ENCODE measurements at places on chromosomes 5 and 9.
A peak's percentile ranks its signal among the peaks of the same experiment; 100 is the strongest.

- no peak for DNase-seq
These were observed 107.8 kb downstream of the ZNF354C start for GRCh38 chr5:179167871-179168451.

GRCh38 chr9:76022317-76022716, 131.8 kb downstream of the PCSK5 start:
- no peak for DNase-seq

- DNase-seq = no peak
These were observed 1.0 kb downstream of the EGR1 start for GRCh38 chr5:138466125-138466899.

DNA sequence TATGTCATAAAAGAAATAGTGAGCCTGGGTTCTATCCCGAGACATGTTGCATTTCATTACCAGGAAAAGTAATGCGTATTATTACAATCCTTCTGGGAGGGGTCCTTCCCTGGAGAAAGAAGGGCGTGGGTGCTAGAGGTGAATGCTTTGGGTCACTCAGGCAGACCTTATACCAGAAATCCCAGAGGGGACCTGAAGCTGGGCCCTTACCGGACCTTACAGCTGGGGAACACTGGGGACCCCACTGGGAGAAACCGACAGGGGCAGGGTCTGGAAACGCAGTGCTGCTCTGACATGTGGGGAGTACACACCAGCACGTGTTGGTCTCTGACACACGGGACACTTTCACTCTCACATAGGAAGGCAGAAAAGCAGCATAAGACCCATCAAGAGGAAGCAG, 71.3 kb downstream of the LMNB1 start:
- DNase-seq = no peak

DNA sequence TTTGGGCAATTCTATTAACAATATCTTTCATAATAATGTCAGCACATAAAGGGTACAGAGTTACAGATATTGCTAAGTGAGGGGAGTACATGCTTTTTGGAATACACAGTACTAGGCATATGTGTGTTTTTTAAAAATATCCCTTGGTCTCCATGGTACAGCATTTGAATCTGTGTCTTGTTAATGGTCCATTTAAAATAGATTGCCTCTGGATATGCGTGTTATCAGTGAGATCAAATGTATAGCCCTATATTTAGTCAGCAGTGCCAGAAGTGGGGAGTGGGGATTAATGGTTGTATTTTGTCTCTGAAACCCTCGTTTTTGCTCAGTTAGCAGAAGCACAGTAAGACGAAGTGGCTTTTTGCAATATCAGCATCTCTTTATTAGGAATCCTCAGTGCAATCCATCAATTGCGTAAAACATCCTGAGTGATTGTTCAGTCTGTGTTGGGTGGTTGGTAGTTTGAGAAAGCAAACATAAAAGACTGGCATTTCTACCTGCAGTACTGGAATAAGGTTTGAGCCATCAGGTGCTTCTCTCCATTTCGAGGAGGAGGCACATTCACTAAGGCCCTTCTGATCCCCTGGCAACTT, 19.0 kb downstream of the SKP2 start:
- DNase-seq = no peak

GRCh38 chr5:66805514-66806430, 209.6 kb downstream of the MAST4 start:
- DNase-seq = no peak

DNA sequence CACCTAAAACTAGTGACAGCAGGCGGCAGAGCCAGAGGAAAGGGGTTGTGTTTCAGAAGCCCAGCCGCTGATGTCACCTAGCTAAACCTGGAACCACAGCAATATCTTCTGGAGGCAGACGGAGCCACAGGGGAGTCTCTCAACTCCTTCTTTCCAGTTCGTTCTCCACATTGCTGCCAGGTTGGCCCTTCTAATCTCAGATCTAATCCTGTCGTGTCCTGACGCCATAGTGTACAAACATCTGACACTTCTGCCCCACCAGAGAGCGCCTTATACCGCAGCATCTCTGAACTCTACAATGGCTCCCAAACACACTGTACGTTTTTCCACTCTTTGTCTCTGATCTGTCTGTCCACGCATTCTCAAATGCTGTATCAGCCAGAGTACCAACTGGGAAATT, 240.0 kb downstream of the SMARCA2 start:
- DNase-seq = no peak

DNA sequence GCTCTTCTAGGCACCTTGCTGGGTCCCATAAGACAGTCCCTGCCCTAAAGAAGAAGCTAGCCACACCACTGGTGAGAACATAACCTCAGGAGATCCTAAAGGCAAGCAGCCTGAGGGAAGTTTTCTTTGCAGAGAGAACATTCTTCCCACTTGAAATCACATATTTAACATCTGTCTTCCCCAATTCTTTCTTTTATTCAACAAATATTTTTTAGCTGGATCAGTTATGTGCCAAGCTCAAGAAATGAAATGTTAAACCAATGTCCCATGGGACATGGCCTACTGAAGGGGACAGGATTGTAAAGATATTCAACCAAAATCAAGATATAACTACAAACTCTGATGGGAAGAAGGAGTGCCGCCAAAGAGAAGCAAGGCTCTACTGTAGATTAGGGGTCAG, 36.5 kb downstream of the FOXI1 start:
- no peak for DNase-seq

DNA sequence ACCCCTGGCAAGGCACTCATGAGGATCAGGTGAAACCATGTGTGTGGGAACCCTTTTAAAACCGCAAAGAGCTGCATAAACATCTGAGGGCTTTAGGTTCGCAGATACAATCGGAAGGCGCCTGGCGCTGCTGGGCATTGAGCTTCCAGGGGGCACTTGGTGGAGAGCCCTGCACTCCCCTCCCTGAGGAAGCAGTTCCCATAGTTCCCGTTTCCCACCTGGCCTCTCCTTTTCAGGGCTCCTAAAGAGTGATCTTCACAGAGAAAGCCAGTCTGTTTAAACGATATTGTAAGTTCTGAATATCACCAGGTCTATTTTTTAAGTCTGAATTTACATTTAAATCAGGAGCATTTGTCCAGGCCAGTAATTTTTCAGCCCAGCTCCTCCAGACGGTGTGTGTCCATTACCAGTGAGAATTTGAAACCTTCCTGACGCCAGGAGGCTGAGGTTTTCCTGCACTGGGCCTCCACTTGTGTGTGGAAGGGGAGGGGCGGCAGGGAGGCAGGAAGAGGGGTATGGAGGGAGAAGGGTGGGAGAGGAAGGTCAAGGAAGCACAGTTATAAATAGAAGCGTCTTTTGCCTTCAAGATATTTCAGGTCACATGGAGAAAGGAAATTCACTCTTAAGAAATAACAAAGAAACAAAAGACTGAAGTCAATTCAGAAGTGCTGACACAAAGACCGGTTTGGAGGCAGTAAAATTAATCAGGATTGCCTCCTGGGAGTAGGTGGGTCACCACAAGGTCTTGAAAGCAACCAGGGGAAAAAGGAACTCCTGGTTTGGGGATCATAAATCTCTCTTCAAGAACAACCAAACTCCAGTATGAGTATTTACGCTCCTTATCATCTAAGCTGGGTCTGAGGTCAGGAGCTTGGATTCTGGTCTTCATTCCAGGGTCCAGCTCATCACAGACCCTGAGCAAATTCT, 14.3 kb upstream of the MGAT1 start:
- DNase-seq = no peak

- no peak for DNase-seq
These were observed 37.3 kb upstream of the NOTCH1 start for GRCh38 chr9:136582977-136583735.

- DNase-seq = no peak
These were observed 1158.4 kb upstream of the SEMA6A start for GRCh38 chr5:117733051-117733450.

DNA sequence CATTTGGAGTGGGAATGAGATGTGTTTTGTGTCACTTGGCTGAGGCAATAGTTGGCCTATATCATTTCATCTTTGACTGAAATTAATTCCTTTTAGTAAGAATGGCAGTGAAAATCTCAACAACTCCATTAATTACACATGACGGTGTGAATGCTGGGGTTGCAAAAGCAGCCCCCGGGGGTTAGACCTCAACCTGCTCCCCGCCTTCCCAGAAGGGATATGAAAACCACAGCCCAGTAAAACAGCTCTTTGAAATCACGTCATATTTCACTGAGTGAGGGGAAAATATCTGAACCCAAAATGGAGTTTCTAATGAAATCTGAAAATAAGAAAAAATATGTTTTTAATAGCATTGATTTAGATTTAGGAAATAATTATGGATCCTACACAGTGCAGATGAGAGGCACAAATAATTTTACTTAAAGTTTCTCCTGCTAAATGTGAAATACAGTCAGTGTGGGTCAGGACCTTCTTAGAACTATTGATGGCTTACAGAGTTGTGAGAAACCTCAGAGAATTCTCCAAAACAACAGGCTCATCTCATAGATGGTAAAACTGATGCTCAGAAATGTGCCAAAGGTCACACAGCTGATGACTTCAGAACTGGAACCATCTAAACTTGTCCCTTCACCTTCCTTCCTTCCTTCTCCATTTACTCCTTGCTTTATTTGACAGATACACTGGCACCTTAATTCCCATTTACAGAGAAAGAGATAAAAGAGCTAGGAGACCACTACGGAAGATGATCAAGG, 96.5 kb downstream of the SPOCK1 start:
- no peak for DNase-seq

DNA sequence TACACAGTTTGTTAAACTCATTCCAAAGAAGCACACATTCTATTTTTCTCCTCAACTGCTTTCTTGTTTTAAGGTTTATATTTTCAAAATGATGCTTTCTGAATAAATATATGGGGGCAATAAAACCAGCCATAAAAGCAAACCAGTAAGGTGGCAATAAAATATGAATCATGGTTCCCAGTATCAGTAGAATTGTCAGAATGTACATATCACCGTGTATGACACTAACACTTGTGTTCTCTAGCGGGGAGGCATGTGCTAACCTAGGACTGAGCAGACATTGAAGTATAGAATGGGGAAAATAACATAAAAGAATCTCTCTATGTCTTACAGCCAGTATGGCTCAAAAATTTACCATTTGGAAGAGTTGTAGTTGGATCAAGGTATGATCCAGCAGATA, 329.9 kb upstream of the ISL1 start:
- no peak for DNase-seq

DNA sequence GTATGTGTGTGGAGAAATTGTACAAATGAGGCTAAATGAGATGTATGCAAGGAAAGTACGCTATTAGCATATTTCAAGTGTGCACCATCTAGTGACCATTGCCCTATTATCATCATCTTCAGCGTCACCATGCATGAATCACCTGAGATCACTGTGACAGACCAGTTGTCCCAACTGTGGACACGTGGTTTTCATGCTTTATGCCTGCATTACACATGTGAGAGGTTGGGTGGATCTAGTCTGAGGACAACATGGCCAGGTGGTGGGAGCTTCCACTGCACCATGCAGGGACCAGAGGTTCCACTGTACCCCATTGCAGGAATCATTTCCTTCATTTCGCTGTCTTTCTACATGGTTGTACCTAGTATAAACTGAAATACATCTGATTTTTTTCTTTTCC, 329.8 kb downstream of the SLIT3 start:
- no peak for DNase-seq

- DNase-seq = peak; percentile 71
These were observed 58.8 kb downstream of the MTRR start for GRCh38 chr5:7927466-7928375.

All from GM20000 (cell line).